ENCODE measurements at places on chromosomes 16 and 17. TPM values are rescaled to one million over a fixed set of nuclear protein-coding genes. Genes with fewer than 3 reads are reported as not detected.

Gene FAM83G
- 14.3 TPM for total RNA-seq

DNA sequence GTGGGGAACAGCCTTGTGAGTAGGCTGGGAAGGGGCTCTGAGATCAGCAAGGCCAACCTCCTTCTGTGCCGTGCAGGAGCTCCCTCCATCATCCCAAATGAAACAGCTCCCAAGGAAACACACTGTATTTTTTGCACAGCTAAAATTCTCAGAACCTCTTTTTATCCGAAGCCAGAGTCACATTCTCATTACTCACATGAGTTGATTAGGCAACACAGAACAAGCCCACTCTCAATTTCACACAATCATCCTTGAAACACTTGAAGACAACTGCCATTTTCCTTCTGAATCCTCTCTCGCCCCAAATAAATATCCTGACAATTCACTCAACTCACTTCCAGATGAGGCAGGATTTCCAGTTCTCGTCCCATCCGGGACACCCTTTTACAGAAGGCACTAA lies 66.1 kb downstream of the MYO18A start:
- no peak overlapping the region for H3K4me3 ChIP-seq
- DNase-seq, result no peak

DNA sequence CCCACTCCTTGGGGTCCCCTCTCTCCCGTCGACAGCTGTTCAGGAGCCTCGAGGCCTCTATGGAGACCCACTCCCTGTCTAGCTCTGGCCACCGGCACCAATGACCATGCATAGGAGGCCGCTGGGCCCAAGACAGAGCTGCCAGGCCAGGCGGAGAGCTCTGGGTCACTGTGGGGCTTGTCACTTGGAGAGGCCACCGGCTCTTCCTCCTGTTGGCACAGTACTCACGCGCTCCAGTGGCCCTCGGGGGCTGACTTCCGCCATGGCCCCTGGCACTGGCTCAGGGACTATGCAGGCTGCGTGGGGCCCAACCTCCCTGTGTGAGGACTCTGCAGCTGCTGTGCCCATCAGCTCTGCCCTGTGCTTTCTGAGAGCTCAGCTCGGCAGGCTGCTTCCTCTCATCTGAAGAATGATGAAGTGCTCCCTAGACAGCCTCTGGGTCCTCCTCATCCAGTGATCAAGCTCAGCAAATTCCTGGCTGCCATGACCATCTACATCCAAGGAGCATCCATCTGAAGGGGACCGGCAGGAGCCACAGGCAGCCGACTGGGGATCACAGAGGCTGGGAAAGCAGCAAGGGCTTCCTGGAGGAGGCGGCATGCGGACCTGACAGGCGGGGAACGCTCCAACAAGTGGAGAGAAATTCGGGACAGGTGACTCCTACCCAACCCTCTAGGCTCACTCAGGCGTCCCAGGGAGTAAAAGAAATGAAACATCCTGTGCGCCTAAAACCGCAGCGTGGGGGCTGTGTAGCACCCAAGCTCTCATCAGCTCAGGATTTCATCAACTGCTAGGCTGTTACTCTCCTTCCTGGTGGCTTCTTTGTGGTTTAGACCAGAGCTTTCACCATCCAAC lies 16.8 kb downstream of the GALNS start:
- peaks cover 3% of the 10 kb centered on the region for H3K36me3 ChIP-seq
- no peak for DNase-seq
- no peaks in the 10 kb centered on the region for H3K4me1 ChIP-seq
- H3K4me3 ChIP-seq, result no peak overlapping the region
- H3K27me3 ChIP-seq, result no peaks in the 10 kb centered on the region

GRCh38 chr17:56185491-56186221 lies 32.4 kb downstream of the ANKFN1 start:
- H3K36me3 ChIP-seq, result no peaks in the 10 kb centered on the region
- H3K27me3 ChIP-seq, result peaks cover 2% of the 10 kb centered on the region
- DNase-seq, result no peak
- H3K4me1 ChIP-seq, result no peaks in the 10 kb centered on the region

Gene ACADVL
- 345 TPM for total RNA-seq

DNA sequence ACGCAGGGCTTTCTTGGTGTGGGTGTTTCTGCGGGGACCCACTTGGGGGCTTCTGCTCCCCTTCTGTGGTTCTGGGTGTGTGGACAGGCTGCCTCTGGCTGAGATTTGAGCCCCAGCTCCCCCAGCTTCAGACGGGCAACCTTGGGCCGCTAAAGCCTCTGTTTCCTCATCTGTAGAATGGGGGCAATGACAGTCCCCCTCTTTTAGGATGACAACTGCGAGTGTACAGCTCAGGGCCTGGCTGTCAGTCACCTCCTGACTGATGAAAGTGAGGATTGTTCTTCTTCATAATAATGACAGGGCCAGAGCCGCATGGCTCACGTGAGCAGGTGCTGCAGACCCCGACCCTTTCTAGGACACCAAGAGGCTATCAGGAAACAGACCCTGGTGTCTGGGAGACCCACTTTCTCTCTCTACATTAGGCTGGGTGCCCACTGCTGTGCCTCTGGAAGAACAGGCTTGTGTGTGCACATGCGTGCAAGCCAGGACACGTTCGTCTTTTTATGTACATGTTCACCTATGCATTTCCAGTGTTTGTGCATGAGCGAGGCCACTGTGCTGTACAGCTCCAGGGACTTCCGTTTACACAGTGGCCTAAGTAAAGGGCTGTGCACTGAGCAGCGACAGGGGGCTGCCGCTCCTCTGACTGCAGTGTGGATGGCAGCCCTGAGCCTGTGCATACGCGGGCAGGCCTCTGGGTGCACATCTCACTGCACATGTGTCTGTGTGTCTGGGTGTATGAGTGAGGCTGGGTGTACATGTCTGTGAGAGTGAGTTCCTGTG lies 4.6 kb downstream of the SPNS3 start:
- H3K4me3 ChIP-seq, result no peak overlapping the region
- H3K36me3 ChIP-seq, result no peaks in the 10 kb centered on the region
- no peaks in the 10 kb centered on the region for H3K27me3 ChIP-seq
- no peak overlapping the region for H3K27ac ChIP-seq
- DNase-seq, result no peak

Gene PTGES3L
- 0.21 TPM for total RNA-seq

Gene RUNDC3A
- total RNA-seq, result 0.11 TPM

DNA sequence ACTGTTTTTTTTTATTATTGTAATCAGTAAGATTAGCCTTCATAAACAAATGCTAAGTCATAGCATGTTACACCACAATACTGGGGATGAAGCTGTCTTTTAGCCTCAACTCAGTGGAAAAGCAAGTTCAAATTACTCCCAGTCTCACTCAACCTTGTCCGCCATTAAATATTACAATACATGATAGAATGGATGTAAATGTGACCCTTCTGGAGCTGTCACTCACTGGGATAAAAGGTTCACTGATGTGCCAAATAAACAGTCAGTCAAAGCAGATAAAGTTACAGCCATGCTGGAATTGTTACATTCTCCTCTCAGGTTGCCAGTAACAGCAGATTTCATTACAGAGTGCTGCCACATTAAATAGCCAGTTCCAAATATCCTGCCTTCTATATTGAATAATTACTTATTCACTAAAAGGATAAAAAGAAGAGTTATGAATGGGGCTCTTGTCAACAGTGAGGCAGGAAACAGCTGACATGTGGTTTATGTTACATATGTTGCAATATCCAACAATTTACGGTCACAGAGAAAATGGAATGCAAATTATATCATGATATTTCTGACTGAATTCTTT lies 53.4 kb downstream of the BRIP1 start:
- no peaks in the 10 kb centered on the region for H3K27me3 ChIP-seq
- peaks cover 5% of the 10 kb centered on the region for H3K36me3 ChIP-seq
- peaks cover 3% of the 10 kb centered on the region for H3K4me1 ChIP-seq
- H3K27ac ChIP-seq, result no peak overlapping the region

DNA sequence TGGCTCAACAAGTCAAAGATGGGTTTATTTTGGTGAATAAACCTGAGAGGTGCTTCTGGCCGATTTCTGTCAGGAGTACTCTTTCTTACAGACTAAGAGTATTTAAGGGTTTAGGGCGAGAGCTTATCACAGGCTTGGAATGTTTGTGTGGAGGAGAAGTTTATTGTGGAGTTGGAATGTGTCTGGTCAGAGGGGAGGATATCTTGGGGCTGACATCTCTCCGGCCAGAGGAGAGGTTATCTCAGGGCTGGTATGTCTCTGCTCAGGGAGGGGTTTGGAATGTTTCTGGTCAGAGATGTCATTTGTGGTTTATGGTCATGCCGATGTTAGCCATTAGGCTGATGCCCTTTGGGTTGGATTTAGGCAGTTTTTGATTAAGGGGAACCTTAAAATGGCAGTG lies 236.4 kb upstream of the EEF2KMT start:
- peaks cover 2% of the 10 kb centered on the region for H3K27me3 ChIP-seq
- H3K36me3 ChIP-seq, result no peaks in the 10 kb centered on the region
- H3K4me1 ChIP-seq, result no peaks in the 10 kb centered on the region
- no peak overlapping the region for H3K27ac ChIP-seq

- peaks cover 7% of the 10 kb centered on the region for H3K4me1 ChIP-seq
- DNase-seq, result no peak
- H3K4me3 ChIP-seq, result no peak overlapping the region
- H3K27ac ChIP-seq, result no peak overlapping the region
- peaks cover 5% of the 10 kb centered on the region for H3K36me3 ChIP-seq
These were observed 69.3 kb downstream of the WWP2 start for GRCh38 chr16:69831212-69832123.

DNA sequence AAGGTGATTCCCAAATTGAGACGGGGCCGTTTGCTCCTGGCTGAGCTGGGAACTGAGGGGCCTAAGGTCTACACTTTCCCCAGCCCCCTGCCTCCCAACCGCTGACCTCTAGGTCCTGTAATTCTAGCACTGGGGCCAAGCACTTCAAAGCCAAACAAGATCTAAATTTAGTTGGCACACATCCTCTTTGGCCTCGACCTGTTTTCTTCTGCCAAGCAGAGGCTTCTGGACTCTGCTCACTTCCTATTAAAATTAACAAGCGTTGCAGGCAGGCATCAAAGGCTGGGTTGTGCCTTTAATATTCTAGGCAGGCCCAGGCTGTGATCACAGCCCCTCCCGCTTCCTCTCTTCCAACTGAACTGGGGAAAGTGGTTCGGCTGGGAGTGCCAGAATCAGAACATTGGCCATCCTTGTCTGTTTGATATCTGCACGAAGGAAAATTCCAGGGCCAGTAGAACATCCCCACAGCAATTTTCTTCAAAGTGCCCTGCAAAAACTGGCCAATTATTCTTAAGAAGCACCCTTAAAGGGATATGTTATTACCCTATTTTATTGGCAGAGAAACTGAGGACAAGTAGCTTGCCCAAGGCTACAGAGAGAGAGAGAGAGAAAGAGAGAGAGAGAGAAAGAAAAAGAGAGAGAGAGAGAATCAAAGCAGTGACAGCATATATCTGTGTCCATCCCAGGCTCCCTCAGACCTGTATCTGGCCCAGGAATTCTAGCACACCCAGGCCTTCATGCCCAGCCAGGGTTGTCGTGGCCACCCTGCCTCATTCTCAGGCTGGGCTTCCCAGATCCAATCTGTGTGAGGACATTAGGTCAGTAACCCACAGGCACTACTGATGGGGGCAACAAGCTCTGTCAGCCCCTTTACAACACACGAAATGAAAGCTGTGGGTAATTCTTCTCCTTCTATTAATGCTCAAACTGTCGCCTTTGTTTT lies 12.8 kb upstream of the MT4 start:
- no peak overlapping the region for H3K27ac ChIP-seq
- peaks cover 5% of the 10 kb centered on the region for H3K27me3 ChIP-seq
- no peak for DNase-seq
- peaks cover 15% of the 10 kb centered on the region for H3K4me1 ChIP-seq
- H3K36me3 ChIP-seq, result no peaks in the 10 kb centered on the region

Gene LRRC75A
- total RNA-seq, result 1.2 TPM

Measured in activated CD4-positive, alpha-beta T cell treated with anti-CD3 and anti-CD28 coated beads for 36 hours (primary cell).